Iris pigment epithelial cell (primary cell): ENCODE measurements at places on chromosomes 5 and 9.

GRCh38 chr9:5832071-5832537, 813 bp downstream of the ERMP1 start:
- no peak for DNase-seq

GRCh38 chr9:93598647-93599241, 22.4 kb downstream of the PHF2 start:
- DNase-seq: no peak

DNA sequence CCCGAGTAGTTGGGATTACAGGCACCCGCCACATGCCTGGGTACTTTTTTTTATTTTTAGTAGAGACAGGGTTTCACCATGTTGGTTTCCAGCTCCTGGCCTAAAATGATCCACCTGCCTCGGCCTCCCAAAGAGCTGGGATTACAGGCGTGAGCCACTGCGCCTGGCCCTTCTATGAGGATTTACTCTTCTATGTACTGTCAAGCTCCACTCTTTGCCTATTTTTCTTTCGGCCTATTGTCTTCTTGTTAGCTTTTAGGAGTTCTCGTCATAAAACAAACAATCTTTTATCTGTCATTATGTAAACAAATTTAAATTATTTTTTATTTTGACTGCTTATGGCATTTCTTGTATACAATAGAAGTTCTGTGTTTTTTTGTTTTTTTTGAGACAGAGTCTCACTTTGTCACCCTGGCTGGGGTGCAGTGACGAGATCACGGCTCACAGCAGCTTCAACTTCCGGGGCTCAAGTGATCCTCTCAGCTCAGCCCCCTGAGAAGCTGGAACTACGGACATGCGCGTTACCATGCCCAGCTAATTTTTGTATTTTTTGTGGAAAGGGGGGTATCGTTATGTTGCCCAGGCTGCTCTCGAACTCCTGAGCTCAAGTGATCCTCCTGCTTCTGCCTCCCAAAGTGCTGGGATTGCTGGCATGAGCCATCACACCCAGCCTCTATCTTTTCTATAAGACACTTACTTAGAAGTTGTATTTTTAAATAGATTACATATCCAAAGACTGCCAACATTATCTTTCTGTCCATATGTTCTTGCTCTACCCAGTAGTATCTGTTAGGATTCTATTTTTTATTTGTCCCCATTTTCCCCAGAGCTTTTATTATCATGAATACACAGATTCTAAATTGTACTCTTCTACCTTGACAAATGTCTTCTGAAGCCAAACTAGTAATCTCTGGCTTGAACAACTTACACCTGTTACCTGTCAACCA, 29.2 kb downstream of the CSNK1A1 start:
- DNase-seq: no peak

GRCh38 chr9:125125523-125125922, 17.8 kb downstream of the SCAI start:
- DNase-seq: no peak
